CD8-positive, alpha-beta memory T cell (primary cell): ENCODE measurements at places on chromosomes 2 and 18.

- no peak for DNase-seq
Measured at GRCh38 chr18:62346333-62347088, 21.4 kb downstream of the TNFRSF11A start.

DNA sequence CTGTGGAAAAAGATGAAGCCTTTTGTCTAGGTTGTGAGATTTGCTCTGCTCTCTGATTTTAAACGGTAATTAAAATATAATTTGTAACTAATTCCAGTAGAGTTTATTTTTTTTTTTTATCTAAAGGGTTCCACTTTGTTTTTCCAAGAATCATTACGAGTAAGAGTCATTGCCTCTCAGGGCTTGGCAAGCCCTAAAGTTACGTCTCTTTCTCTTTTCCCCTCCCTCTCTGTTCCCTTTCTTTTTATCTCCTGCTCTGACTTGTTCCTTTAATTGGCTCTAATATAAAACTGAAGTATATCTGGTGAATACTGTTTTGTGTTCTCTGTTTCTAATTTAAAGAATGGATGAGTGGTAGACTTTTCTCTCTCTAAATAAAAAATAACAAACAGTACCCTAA, 75.8 kb downstream of the CALCRL start:
- DNase-seq = no peak

DNA sequence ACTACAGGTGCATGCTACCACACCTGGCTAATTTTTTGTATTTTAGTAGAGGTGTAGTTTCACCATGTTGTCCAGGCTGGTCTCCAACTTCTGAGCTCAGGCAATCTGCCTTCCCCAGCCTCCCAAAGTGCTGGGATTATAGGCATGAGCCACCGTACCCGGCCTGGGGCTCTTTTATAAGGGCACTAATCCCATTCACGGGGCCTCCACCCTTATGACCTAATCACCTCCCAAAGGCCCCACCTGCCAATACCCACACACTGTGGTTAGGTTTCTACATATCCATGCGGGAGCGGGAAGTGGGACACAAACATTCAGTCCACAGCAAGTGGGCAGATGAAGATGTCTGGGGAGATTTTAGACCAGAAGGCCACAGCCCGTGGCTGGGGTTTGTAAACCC, 164.7 kb upstream of the SH3BP4 start:
- no peak for DNase-seq

DNA sequence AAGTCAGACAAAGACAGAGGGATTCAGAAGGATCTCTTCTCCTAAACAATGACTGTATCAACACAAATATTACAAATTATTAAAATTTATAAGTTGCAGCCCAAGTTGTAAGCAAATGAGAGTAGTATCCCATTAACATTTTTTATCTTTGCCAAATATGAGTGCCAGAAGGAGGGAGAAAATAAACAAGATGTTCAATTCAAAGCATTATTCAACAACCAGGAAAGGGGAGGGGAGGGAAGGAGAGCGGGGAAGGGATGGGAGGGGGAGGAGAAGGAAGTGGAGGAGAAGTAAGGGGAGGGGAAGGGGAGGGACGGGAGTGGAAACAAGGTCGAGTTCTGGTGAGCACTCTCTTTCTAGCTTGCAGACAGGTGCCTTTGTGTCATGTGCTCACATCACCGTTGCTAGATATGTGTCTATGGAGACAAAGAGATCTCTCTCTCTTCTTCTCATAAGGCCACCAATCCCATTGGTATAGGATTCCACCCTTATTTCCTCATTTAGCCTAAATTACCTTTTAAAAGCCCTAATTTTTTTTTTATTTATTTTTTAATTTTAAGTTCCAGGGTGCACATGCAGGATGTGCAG, 679.6 kb upstream of the CHAC2 start:
- no peak for DNase-seq

DNA sequence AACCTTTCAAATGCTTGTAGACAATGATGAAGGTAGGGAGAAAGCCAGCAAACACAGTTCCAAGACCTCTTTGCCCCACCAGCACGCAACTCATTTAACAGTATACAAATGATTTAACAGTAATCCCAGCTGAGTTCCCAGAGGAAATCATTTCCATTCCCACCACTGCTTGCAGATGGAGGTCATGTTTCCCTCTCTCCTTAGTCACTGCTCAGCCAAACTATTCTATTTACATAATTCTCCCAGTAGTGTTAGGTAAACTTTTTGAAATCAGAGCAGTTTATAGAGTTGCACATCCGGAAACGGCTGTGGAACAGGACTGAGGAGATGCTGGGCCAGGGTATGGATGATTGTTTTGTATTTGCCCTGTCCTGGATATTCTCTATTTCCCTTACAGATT, 328.5 kb downstream of the FIGN start:
- DNase-seq = no peak

- DNase-seq = no peak
Measured at GRCh38 chr2:128797937-128798336, 479.3 kb upstream of the HS6ST1 start.

DNA sequence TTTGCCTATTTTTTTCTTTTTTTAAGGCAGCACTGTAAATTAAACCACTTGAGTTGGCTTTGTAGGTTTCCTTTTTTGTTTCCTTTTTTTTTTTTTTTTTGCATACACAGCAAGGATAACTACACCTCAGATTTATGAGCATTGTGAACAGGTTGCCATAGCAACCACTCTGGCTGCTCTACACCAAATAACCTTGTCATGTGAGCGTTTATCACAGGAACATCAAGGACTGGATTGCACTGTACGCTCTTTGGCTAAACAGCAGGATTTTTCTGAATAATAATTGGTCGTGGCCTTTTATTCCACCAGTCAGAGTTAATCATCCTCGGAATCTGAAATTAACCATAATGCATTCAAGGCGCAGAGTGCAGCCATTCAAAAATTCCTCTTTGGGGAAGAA, 199.1 kb upstream of the SLC14A2 start:
- DNase-seq = no peak

GRCh38 chr2:99261242-99261641, 5.8 kb upstream of the LYG2 start:
- DNase-seq = no peak

GRCh38 chr2:237742191-237742590, 56.4 kb upstream of the RBM44 start:
- no peak for DNase-seq

- DNase-seq = no peak
Measured at GRCh38 chr18:71913641-71914040, 630.5 kb downstream of the CBLN2 start.

DNA sequence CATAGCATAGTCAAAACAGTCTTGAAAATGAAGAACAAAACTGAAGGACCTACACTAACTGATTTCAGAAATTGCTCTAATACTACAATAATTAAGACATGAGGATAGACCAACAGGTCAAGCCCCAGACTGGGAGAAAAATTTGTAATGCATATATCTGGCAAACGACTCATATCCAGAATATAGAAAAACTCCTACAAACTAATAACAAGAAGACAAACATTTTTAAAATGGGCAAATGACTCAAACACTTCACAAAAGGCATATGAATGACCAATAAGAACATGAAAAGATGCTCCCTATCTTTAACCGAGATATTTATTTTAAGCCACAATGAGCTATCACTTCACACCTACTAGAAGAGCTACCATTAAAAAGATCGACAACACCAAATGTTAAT, 14.2 kb downstream of the TGFBRAP1 start:
- no peak for DNase-seq

GRCh38 chr2:120290737-120291136, 38.1 kb downstream of the RALB start:
- no peak for DNase-seq

GRCh38 chr2:28343184-28343942, 49.3 kb upstream of the FOSL2 start:
- DNase-seq = no peak

DNA sequence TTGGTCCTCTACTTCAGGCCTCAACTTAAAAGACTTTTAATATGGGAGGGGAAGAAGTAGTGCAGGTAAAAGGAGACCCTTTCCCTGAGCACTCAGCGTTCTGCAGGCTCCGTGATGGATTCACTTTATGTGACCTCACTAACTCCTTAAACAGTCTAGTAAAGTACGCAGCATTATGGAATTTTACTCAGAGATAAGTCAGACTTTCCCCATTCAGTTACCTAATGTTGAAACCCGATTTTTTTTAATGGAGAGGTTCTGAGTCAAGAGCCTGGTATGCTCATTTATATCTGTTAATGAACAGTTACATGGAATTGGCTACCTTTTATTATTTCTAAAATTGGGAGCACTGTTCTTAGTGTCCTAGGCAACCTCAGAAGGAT, 34.1 kb downstream of the RASGRP3 start:
- DNase-seq = no peak

- DNase-seq = no peak
Measured at GRCh38 chr2:68813596-68813995, 57.6 kb downstream of the BMP10 start.

- DNase-seq = no peak
Measured at GRCh38 chr2:9178904-9179571, 27.6 kb upstream of the ASAP2 start.

DNA sequence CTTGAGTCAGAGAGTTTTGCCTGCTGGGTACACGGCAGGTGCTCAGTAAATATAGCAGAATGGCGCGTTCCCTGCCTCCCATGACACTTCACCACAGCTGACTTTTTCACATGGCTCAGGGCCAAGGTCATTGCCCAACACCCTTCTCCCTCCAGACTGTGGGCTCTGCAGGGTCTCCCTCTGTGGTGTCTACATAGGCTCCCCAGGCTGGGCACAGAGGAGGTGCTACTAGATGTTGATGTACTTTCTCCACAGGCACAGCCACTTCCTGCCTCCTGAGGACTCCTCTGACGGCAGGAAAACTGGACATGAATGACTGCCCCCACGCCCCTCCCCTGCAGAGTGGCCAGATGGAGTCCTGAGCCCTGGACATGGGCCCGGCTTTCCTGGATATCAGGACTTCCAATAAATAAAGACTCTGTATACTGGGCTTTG, 4.2 kb downstream of the CHCHD5 start:
- no peak for DNase-seq

DNA sequence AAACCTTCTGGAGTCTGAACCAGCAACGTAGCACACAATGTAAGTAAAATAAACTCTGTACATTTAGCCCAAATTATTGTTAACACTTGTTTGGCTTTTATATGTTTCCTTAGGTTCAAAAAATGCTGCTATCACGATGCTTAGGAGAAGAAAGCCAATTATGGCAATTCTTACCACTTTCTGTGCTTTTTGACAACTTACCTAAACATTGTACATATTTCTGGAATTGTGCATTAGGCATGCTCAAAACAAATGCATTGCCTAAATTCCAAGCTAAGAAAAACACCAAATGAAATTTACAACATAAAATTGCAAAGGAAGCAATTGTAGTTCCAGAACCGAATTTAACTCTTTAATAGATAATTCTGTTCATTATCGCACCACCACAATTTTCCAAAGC, 585.6 kb upstream of the DSEL start:
- no peak for DNase-seq

- DNase-seq = no peak
Measured at GRCh38 chr18:6397931-6398566, 16.7 kb downstream of the L3MBTL4 start.

DNA sequence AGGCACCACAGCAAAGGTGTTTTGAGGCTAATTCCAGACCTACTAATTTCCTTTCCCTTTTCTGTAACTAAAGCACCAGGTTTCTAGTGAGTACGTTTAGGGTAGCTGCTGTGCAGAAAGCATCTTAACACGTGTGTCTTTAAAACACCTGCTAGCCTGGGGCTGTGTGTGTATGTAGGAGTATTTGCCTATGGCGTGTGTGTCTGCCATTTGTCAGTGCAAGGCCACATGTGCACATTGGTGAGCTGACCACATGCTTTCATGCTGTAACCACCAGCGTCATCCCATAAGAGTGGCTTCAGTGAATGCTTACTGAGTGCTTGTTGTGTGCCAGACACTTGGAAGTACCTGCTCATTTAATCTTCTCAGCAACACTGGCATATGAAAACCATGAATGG, 241.6 kb downstream of the SEPTIN10 start:
- DNase-seq = no peak

DNA sequence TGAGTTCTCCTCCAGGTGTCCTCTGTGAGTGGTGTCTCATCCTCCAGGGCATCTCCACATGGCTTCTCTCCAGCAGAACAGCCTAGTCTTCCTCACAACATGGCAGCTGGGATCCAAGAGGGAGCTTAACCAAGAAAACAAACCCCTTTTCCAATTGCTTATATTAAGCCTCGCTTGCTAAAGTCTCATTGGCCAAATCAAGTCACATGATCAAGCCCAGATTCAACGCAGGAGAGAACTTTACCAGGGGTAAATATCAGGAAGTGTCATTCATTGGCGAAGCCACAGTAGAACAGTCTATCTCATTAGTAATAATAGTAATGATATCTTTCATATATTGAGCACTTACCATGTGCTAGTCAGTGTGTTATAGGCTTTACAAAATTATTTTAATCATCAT, 53.1 kb downstream of the CDC42EP3 start:
- DNase-seq = no peak

DNA sequence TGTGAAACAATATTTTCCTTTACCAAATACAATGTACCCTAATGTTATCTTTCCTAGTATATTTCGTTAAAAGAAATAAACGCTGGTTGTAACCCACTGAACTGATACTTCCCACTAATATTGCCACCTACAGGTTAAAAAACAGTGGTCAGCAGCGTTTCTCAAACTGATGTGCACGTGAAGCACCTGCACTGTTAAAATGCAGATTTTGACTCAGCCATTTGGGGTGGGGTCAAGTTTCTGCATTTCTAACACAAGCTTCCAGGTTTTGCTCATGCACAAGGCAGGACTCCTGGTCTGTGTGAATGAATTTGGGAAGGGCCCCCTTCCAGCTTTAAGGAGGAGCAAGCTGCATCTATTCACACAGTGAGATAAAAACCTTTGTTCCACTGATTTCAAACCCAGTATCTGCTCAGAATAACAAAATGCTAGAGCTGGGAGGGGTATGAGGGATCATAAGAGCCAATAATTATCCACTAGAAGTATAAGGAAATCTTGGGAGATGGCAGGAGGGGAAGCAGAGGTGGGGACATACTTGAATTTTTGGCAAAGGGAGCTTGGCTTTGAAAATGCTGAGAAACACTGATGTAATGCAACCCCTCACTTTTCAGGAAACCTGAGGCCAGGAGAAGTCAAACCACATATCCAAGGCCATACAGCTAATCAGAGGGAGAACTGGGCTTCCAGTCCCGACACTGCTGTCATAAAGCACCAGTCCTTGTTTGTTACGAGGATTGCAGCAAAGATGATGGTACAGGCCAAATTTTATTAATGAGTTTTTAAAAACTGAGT, 116.2 kb downstream of the RBMS1 start:
- no peak for DNase-seq
